ENCODE measurements at places on chromosomes 5 and 9.

DNA sequence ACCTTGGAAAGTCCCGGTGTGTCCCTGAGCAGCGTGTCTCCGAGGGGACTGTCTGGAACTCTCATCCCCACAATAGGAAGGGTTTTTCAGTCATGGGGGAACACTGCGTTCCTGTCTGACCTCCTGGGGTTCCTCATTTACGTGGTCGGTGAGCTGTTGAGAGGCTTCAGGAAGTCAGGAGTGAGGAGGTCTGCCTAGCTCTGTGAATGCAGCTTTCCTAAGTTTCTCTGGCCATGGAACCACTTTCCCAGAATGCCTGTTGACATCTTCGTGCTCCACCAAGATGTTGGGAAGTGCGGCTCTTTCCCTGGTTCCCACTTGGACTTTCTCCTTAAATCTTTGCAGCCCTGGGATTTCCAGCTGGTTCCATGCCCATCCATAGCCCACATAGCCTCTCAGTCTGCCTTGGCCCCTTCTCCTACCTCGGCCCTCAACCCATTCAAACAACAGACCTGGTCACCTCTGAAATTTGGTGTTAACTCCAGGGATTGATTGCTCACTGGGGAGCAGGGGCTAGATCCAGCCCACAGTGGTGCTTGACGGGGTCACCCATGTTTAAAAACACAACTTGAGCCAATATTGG, 27.2 kb downstream of the PSAT1 start:
- DNase-seq, result no peak

DNA sequence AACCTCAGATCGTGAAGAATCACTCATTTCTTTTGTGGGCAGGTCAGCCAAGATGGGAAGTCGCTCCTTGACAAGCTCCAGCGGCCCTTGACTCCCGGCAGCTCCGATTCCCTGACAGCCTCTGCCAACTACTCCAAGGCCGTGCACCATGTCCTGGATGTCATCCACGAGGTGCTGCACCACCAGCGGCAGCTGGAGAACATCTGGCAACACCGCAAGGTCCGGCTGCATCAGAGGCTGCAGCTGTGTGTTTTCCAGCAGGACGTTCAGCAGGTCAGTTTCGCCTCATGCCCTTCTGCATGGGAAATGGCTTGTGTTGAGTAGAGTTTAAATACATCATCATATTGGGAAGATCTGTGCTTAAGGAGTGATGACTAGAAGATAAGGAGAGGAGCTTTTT, 173.3 kb downstream of the TRIO start:
- DNase-seq, result no peak

- DNase-seq, result no peak
Observed at GRCh38 chr5:125232779-125233230, 486.4 kb upstream of the ZNF608 start.

DNA sequence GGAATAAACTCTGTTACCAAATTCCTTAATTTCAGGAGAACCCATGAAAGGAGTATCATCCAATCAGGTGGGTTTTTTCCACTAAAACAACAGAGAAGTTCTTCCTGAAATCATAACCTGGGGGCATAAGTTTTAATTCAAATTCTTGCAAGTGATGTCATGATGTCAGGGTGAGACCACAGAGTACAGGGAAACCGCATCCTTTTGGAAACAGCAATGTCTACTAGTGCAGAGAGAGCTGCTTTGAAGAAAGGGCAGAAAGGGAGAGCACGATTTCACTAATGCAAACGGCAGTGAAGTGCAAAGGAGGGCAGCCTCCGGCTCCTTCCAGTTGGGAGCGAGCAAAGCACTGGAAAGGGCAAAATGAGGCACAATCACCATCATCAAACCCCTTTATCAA, 20.6 kb upstream of the CMBL start:
- DNase-seq, result no peak

DNA sequence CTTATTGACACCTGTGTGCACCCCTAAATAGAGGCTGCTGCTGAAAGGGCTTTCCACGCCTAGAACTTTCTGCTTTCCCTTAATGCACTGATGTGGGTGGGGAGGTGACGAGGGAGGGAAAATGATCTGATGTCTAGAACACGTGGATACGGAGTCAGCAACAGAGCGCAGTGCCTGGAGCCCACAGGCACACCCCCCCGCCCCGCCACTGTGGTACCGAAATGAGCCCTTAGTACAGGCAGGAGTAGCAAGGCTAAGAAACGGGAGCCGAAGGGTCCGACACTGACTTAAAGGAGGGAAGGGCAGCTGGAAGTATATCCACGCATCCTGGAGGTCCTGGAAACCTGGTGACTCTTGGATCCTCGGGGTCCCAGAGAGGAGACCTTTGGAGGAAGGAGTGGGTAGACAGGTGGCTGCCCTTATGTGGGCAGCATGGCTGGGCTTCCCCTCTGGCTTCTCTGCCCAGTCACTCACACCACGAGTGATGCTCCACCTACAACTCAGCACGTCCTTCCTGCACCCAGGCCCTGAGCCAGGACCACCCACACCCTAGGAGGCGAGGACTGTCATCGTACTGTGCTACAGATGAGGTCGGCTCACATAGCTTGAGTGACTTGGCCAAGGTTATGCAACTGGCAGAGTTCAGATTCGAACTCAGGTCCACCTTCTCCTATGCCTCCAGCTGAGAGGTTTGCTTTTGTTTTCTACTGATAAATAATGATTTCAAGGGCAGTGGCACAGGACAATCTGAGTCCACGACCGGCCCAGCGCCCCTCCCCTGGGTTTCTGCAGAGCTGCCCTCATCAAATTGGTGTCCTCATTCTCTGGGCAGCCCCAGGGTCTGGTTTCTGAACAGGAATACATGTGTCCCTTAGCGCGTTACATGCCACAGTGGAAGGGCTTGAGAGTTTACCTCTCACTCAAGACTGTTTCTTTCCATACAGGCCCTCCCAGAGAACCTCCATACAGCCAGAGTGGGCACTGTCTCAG, 4.7 kb upstream of the VAV2 start:
- DNase-seq, result no peak

DNA sequence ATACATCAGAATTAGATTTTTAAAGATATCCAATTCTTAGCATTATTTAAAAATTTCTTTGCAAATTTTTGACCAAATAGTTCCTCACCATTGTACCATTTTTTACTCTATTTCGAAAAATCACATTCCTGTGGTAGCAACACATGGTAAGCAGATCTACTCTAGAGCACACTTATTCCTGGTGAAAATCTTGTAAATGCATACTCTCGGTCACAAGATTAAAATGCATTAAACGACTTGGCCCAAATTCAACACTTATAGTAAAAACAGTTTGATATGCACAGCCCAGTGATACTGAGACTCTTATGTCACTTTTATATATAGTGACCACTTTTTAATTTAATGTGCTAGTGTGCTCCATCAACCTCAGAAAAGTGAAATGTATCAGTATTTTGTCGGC, 208.8 kb upstream of the TARS1 start:
- DNase-seq, result no peak

DNA sequence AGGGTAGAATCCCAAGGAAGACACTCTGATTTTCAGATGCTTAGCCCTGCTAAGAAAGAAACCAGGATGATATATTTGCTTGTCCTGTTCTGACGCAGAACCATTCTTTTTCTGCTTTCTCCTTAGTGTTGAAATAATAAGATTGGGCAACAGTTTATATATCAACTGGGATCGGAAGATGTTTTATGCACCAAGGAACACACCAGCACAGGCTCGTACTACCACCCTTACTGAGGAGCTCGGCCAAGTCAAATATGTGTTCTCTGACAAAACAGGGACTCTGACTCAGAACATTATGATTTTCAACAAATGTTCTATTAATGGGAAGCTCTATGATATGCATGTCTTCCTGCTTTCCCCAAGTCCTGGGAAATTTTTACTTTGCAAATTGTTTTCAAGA, 19.0 kb upstream of the RUSC2 start:
- DNase-seq, result no peak

DNA sequence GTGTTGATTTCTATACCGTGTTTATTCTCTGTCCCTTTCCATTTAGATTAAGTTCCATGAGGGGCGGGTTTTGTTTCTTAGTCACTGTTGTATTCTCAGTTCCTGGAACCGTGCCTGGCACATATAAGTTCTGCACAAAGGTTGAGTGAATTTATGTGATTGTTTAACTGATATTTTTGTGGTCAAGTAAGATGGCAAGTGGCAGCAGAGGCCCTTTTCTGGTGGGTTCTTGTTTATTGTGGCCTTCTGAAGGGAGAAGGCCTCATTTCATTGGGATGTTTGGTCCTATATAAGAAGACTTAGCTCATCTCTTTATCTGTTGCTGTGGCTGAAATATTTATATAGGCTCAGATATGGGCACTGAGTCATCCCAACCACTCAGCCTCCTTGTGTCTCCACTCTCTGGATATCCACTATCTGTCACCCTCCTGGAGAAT, 262.5 kb downstream of the PSAT1 start:
- no peak for DNase-seq

All from brain pericyte (primary cell).